NCI-H1694 treated with DMSO at 0.1 percent for 48 hours (cell line): ENCODE measurements at places on chromosomes 1 and 21.
A peak's percentile ranks its signal among the peaks of the same experiment; 100 is the strongest.

DNA sequence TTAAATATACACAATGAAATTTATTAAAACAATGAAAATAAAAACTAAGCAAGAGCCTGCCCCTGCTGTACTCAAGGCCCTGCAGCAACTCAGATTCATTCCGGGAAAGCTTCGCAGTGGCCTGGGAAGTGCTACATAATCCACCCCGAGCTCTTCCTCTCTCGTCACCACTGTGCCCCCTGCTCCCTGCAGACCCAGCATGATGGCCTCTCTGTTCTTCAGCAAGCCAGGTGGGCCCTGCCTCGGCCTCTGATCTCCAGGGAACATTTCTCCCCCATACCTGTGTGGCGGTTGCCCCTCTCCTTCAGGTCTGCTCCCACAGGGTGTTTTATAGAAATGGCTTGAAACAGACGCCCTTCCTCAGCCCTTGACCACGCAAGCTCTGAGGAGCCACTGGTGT is 10.6 kb downstream of the RNF187 start:
- DNase-seq = no peak

GRCh38 chr1:161792740-161793139 is 26.6 kb downstream of the ATF6 start:
- peak; percentile 75 for DNase-seq

DNA sequence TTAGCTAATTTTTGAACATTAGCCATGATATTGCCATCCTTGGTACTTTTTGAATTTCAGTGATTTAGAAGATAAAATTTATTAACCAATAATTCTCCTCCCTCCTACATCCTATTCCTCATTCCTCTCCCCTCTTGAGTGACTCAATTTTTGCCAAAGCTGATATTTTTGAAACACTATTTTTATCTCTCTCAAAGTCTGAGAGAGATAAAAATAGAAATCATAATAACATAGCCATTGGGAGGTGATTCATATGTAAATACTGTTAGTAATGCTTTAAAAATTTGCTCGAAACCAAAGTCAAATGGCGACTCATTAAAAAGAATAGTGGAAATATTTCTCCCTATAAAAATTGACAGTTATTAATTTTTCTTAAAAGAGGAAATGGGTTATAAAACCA is 97.4 kb downstream of the PATJ start:
- DNase-seq = no peak

- DNase-seq = peak; percentile 22
Observed at GRCh38 chr1:34398241-34398915, 221.7 kb downstream of the C1orf94 start.

DNA sequence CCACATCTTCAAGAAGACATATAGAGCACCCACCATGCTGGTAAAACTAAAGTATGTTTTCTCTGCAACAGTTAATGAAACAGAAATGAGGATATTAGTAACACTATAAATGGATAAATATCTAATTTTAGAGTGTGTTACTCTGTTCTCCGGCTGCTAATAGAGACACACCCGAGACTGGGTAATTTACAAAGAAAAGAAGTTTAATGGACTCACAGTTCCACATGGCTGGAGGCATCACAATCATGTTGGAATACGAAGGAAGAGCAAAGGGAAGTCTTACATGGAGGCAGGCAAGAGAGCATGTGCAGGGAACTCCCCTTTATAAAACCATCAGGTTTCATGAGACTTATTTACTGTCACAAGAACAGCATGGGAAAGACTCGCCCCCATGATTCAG is 287.2 kb downstream of the SRGAP2C start:
- no peak for DNase-seq

- no peak for DNase-seq
Observed at GRCh38 chr21:33881689-33882440, 33.7 kb downstream of the ATP5PO start.

- no peak for DNase-seq
Observed at GRCh38 chr1:230537456-230537855, 104.8 kb upstream of the COG2 start.

DNA sequence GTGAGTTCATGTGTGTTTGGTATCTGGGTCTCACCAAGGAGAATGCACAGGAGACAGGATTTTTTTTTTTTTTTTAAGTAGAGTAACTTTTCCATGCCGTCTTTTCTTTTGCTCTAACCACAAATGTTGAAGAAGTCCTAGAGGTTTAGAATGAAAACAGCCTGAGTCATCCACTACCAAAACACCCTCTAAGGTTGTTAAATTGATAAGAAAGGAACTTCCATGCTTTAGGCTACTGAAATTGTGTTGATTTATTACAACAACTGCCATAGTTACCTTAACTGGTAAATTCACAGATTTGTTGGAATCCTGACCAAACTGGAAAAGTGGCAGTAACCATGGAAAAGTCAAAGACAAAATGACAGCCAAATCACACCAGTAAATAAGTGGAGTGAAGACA is 375.6 kb downstream of the AMY1C start:
- no peak for DNase-seq

DNA sequence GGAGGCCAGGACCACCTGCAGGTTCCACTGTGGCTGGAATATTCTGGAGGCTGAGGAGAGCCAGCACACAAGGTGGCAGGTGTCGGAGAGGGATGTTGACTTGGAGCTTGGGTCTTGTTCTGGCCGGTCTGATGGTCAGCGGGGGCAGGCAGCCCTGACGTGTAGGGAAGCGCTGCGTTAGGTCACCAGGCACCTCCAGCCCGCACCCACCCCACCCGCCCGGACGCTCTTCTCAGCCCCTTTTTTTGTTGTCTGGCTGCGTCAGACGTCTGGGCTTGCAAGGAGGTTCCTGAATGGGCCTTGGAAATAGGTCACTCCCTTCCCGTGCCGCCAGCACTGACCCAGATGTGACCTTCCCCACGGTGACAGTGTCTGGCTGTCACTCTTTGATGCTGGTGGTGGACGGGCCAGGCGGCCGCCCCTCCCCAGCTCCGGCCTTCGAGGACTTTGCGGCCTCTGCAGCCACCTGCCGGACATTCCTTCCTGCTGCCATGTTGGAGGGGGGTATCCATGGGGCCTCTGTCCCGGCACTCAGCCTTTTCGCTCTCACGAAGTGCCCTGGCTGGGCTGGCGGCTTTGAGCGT is 30.1 kb downstream of the SPSB1 start:
- DNase-seq = no peak

DNA sequence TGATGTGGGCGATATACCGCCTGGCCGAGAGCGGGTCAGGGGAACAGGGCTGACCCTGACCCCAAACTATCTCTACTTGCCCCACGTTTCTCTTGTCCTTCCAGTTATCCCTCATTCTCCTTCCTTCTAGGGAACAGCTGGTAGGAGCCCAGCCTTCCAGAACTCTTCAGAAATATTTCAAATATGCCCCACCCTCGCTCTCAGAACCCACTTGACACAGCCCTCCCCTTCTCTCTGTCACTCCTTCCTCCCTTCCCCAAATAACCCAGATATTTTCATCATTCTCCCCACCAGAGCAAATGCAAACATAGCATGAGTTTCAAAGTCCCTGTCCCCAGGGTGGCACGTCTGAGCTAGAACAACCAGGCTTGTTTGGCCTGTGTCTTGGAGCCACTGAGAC is 1.1 kb downstream of the CACNA1S start:
- no peak for DNase-seq

DNA sequence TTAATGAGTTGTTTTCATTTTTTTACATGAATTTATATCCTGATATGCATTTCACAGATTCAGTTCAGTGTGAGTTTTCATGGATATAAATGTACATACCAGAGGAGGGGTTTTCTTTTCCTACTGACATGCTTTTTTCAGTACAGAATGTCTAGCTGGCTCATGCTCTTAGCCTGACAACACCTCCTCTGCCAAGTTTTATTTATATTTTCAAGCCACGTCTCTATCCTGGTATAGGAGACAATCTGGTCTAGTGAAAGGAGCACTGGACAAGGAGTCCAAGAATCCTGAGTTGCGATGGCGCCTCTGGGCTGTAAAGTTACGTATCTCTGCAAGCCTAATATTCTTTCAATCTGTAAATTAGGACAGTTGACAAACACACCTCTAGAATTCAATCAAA is 4.9 kb downstream of the DAB1 start:
- DNase-seq = no peak

DNA sequence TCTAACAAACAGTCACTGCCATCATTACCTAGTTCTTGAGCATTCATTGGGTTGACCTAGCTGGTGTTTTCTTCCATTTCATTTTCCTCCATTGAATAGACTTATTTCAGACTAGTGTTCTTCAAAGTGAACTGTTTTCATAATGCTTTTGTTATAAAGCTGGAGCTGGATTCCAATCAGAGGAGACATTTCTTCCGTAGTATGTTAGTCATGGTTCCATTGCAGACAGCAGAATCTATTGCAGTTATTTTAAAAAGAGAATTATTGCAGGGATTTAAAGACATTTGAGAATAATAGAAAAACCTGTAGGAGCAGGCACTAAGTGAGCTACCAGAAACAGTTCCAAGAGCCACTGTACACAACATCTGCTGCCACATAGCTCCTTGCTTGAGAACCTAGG is 50.0 kb downstream of the HHAT start:
- DNase-seq = no peak

GRCh38 chr1:147076442-147076841 is 95.8 kb downstream of the PRKAB2 start:
- no peak for DNase-seq

DNA sequence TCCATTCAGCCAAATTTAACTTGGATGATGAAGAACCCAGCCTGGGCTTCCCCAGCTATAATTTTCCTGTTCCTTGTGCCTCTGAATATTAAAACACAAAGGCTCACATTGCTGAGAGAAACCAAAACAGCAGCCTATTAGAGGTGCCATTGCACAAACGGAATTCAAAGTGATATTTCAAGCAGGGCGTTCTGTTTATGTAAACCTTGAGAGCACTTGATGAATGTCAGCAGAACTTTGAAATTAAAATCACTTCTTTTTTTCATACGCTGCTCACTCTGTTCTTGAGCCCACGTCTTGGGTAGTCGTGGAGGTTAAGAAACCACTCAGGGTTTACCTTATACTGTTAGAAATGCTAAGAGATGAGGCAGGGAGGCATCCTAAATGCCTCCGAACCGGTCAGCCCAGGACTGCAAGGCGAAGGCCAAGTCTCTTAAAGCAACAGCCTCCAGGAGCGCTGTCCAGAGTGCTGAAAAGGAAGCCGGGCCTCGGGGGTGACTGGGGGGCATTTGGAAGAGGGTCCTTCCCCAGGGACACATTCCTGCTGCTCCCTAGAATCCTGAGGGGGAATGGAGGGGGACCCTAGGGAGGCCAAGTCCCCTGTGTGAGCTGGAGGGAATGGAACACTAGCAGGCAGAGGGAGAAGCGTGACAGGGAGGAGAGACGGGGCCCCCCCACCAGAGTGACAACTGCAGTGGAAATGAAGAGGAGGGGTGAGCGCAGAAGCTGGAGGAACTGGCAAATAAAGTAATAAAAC is 154.8 kb upstream of the VAMP3 start:
- DNase-seq = no peak

DNA sequence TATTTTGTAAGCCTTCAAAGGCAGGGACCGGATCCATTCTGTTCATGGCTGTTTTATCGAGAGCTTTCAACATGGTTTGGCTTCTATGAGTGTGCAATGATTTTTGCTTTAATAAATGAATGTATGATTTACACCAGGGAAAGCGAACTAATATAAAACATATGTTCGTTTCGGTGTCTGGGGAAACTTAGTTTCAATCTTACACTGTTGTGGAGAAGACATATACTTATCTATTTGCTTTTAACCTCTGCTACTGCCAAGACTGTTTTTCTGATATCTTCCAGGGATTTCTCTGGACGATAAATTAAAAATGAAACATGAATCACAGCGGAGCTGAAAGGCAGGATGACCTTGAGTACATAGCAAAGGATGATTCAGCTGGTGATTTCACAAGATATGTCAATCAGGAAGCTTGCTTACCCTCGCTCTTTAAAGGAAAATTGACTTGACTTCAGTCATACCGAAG is 14.7 kb upstream of the CYYR1 start:
- no peak for DNase-seq

GRCh38 chr1:109850194-109850593 is 60.5 kb upstream of the CSF1 start:
- DNase-seq = no peak

DNA sequence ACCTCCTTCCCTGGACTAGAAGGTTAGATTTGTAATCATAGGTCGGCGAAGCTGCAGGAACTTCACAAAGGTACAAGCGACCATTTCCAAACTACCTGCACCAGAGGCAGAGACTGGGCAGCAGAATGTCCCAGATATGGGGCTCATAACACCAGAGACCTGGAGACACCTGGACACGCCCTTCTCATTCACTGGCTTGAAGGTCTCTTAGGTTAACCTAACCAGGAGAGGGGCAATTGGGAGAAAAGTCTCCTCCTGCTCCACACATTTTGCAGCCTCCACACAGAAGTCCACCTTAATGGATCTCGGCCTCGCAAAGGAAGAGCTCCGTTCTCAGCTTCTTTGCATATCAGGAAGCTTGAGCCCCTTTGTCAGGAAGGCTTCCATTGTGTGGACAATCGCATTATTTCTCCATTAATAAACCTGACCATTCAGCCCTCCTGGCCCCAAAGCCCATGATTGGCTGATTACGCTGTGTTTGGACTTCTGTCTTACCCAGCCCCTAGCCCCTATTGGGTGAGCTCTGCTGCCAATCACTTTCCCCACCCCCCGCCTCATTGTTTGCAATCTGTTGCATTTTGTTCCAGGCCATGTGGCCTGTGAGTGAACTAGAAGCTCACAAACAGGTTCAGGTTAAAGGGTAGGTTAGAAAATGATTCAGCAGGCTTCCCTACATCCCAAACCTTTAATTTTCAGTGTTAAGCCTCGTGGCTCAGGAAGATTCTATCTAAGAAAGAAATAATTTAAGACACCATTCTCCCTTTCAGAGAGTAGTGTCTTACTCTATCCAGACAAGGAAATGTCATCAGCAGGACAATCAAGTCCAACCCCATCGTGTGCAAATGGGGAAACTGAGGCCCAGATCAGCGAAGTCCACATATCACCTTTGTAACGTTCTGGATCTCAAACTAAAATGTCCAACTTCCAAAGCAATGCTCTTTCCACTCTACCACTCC is 2.8 kb downstream of the MYCL start:
- DNase-seq = peak; percentile 100

DNA sequence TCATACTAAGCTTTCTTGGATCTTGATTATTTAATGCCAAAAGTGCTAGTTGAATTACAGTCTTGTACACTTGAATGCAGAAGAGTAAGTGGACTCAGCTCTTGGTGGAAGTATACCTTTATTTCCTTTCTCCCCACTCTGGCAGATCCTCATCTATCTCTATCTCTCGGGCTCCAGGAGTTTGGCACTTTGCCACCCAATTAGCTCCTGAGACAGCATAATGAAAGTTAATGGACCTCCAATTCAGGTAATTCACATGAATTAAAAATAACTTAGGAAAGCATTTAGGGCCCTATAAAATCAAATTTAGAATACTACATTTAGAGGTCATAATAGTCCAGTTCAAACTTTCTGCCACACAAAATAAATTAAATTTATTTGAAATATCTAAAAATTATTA is 67.4 kb downstream of the OLFM3 start:
- DNase-seq = no peak

GRCh38 chr1:198350456-198350855 is 190.0 kb downstream of the ATP6V1G3 start:
- DNase-seq = no peak

- DNase-seq = no peak
Observed at GRCh38 chr1:241330619-241331327, 26.2 kb downstream of the RGS7 start.
